Epithelial cell of umbilical artery (primary cell): ENCODE measurements at places on chromosomes 2 and 18. TPM values are rescaled to one million over a fixed set of nuclear protein-coding genes. Genes with fewer than 3 reads are reported as not detected.

The HOXD13 gene
- total RNA-seq, result under 0.01 TPM in 1 of 2 replicates, not detected in the other

The DOK6 gene
- total RNA-seq, result under 0.01 TPM in 1 of 2 replicates, not detected in the other

The C2orf66 gene
- under 0.01 TPM in 1 of 2 replicates, not detected in the other for total RNA-seq

The GPATCH11 gene
- 6.5 and 7.1 TPM in 2 replicates for total RNA-seq

The CFAP65 gene
- total RNA-seq, result not detected in 2 replicates

The DNER gene
- under 0.01 TPM in 1 of 2 replicates, not detected in the other for total RNA-seq

The COL3A1 gene
- 24.0 and 46.7 TPM in 2 replicates for total RNA-seq

The SFTPB gene
- not detected in 2 replicates for total RNA-seq

The TTN gene
- 1.1 and 1.3 TPM in 2 replicates for total RNA-seq

The KCTD1 gene
- total RNA-seq, result 9.7 and 10.6 TPM in 2 replicates

The TAF4B gene
- 3.5 and 3.6 TPM in 2 replicates for total RNA-seq

The CNTNAP5 gene
- total RNA-seq, result not detected in 2 replicates

The MERTK gene
- 7.8 and 17.6 TPM in 2 replicates for total RNA-seq

The RFX8 gene
- total RNA-seq, result 2.6 and 3.6 TPM in 2 replicates

The LBX2 gene
- 1.6 and 1.7 TPM in 2 replicates for total RNA-seq

The ABCG5 gene
- total RNA-seq, result not detected in 2 replicates

The TUBA3E gene
- not detected in 2 replicates for total RNA-seq

The AOX1 gene
- total RNA-seq, result 0.32 and 2.0 TPM in 2 replicates

The PAIP2B gene
- total RNA-seq, result 0.32 and 0.91 TPM in 2 replicates

The TM4SF20 gene
- not detected in 2 replicates for total RNA-seq

The ITGA4 gene
- 4.5 and 5.6 TPM in 2 replicates for total RNA-seq
